ENCODE measurements at places on chromosomes 1 and 21. TPM values are rescaled to one million over a fixed set of nuclear protein-coding genes. Genes with fewer than 3 reads are reported as not detected.
A peak's percentile ranks its signal among the peaks of the same experiment; 100 is the strongest.

SLC16A4 gene
- 9.0 TPM for total RNA-seq

CNIH3 gene
- total RNA-seq = 0.36 TPM

BATF3 gene
- 4.0 TPM for total RNA-seq

RGS1 gene
- 57.3 TPM for total RNA-seq

KCNT2 gene
- 1.2 TPM for total RNA-seq

HRNR gene
- total RNA-seq = 0.06 TPM

GRCh38 chr1:94422115-94422820 is 4.1 kb downstream of the ABCD3 start:
- no peak for DNase-seq

DNA sequence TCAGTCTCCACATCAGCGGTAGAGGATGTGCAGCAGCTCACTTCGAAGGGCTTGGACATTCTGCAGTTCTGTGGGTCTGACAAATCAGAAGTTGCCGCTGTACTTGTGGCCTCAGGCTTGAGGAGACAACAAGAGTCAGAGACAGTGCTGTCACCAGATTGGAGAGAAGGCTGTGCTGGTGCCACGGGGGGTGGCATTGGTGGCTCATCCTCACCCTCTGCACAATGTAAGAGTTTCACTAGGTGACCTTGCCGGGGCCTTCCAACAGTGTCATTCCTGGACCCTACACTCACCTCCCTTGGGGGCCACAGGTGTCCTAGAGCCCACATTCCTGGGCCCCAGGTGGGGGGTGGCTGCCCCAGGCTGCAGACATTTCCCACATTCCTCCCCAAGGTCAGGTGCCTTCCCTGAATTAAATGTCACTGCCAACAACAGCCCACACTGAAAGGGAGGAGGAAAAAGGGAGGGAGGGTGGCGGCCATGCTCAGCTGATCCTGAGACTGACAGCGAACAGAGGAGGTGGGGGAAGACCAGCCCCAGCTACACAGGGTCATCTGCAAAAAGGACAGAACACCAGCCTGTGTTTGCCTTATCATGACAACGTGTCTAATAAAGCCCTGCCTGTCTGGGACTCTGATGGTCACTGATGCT is 46.4 kb downstream of the TMCC2 start:
- no peak for DNase-seq

DNA sequence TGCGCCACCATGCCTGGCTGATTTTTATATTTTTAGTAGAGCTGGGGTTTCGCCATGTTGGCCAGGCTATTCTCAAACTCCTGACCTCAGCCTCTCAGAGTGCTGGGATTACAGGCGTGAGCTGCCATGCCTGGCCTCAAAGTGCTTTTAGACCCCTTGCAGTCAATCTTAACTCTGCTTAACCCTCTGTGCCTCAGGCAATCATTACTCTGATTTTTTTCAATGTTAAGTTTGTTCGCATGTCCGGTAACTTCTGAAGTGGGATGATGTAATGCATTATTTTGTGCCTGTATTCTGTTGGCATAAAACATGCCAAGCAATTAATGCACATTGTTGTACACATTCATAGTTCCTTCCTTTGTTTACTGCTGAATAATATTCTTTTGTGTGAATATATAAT is 18.6 kb downstream of the SMG7 start:
- DNase-seq = no peak

GRCh38 chr1:1132956-1133750 is 17.3 kb upstream of the C1orf159 start:
- DNase-seq = no peak

- DNase-seq = no peak
Measured at GRCh38 chr1:21932127-21932526, 5.0 kb downstream of the HSPG2 start.

GRCh38 chr1:100152271-100152670 is 19.3 kb downstream of the TRMT13 start:
- DNase-seq = no peak

DNA sequence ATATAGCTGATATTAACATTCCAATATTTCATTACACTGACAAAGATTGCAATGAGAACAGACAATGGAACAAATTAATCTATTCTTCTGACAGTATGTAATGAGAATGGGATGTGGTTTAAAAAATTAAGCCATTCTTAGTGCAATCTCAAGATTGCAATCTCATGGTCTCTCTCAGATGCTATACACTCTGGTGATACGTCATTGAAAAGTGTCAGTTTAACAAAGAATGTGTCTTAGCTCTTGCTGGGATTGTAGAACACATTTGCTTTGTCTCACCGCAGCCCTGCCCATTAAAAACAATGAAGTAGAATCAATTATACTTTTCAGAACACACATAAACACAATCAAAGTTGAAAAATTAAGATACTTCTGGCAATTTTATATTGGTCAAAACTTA is 55.2 kb downstream of the LRRC53 start:
- DNase-seq = no peak

DNA sequence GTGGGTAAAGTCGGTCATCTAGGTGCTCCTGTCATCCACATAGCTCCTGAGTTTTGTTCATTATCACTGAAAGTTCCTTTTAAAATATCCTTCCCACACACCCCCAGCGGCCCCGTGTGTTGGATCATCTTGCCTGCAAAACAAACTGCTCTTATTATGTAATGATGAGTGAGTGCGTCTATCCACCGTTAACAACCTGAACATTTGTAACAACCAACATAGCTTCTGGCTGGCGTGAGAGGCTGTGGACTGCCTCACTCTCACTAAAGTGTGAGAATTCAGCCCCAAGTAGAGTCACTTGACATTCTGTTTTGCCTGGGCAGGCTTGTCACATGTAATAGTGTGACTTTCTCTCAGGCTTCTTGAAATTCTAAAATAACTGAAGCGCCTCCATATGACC is 14.5 kb upstream of the KCNA2 start:
- no peak for DNase-seq

DNA sequence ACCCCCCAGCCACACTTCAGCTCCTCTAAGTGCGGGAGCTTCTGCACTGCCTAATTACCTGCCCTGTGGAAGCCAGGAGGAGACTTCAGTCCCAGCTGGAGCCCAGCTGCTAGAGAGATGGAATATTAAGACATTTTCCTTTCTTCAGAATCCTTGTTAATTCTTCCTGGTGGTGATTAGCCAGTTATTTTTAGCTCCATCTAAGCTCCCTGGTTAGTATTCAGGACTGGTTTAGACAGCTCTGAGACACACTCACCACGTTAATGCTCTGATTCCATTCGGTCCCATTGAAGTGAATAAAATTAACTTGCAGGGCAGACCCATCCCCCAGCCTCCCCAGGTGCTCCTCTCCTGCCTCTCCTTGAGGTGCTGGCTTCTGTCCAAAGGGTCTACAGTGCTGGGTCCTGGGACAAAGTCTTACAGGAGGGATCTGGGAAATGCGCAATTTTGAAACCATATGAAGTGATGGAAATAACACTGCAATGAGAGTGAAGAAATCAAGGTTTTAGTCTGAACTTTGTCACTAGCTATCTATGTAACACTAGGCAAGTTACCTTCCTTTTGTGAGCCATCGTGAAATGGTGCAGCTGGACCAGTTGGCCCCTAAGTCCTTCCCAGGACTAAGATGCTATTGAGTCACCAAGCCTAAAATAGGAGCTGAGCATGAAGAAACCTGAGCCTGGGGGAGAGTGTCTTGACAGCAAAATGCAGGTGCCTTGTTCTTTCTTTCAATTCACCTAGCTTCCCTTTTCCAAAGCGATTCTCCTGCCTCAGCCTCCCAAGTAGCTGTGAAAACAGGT is 117.4 kb upstream of the ATP1A1 start:
- no peak for DNase-seq

GRCh38 chr21:31893851-31894415 is 21.1 kb downstream of the HUNK start:
- no peak for DNase-seq

GRCh38 chr1:172429331-172430127 is 9.0 kb downstream of the C1orf105 start:
- DNase-seq = peak; percentile 55

GRCh38 chr1:94713472-94714141 is 106.5 kb upstream of the SLC44A3 start:
- peak; percentile 37 for DNase-seq

GRCh38 chr1:8571200-8571984 is 246.0 kb downstream of the RERE start:
- DNase-seq = peak; percentile 36

GRCh38 chr1:35524106-35524505 is 33.1 kb downstream of the KIAA0319L start:
- peak; percentile 17 for DNase-seq

DNA sequence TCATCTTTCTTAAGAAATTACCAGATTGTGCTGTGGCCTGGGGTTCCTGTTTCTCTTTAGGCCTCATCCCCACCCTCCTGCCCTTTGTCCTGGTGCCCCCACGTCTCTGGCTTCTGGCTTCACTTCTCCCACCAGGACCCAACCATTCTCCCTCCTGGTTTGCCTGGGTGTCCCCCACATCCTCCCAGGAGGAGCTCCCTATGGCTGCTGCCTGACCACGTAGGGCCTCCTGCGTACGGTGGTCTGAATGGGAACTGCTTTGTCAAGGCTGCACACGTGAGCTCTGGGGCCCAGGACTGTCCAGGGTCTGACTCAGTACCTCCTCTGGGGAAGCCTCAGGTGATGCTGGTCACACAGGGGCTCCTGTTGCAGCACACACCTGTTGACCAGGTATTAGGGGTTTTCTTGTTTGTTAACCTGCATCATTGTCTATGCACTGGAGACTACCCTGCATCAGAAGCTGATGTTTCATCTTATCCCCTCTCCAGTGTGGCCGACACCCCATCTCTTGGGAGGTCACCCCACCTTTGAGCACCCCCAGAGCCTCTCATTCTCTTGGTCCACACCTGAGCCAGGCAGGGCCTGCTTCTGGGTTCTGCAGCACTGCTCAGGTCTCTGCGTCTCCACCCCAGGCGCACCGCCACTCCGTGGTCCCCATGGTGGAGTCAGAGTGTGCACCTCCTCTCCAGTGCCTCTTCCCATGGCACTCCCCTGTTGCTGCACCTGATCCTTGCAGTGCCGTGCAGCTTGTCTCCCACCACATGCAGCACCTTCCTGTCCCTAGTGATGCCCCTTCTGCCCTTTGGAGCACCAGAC is 65.8 kb downstream of the S100B start:
- DNase-seq = no peak

DNA sequence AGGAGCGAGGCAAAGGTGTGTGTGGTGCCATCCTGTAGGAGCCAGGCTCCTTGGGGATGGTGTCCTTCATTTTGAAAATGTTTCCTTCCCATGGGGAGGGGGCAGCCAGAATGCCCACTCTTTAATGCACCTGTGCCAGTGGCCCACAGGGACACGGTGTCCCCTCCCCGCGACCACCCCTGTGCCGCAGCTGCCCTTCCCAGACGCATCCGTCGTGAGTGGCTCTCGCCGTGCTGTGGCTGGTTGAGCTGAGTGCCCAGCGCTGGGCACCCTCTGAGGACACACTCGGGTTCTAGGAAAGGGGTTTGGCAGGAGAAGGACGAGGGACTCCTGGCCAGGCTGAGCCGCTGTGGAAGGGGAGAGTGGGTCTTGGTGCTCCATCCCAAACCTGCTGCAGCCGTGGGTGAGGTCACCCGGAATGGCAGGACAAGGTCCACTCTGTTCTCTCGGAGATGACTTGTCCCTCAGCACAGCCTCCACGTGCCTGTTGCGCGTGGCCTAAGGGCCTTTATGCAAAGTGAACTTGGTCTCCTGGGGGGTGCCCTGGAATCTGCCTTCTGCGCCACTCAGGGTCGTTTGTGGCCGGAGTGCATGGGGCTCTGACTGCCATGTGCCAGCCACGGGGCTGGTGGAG is 74.3 kb downstream of the SKI start:
- DNase-seq = no peak

- no peak for DNase-seq
Measured at GRCh38 chr1:62222321-62222720, 27.7 kb downstream of the L1TD1 start.

- no peak for DNase-seq
Measured at GRCh38 chr1:240599299-240599698, 12.7 kb downstream of the GREM2 start.

- DNase-seq = no peak
Measured at GRCh38 chr1:183600136-183600535, 9.9 kb upstream of the NCF2 start.

DNA sequence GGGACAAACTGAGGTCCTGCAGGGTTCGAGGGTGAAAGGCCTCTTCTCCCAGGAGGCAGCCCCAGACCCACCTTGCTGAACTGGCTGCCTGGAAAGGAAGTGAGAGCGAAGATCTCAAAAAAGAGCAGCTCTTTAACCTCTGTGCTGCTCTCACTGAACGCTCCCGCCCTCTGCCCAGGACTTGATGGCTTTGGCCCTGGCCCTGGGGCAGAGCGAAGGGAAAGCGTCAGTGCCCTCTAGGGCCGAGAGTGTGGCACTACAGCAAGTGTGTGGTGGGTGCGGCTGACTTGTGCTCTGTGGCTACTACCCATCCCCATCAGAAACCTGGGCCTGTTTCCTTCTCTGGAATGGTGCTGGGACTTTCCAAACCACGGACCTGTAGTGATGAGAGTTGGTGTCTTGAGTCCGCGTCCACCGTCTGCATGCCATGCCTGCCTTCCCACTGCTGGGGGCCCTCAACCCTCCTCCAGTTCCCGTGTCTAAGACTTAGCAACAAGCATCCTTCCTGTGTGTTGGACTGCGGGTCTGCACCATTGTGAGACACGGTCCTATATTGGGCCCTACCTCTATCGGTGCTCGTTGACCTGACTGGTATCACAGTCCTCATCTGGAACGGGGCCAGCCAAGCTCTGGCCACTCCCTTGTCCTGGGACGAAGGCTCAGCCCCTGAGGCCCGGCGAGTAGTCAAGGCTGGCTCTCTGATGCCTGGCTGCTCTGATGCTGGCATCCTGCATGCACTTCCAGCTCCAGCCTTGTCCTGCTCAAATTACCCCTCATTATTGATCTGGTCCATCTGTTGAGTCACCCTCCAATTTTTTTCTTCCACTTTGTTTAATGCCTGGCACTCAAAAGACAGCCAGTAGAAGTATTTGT is 180.3 kb downstream of the DISC1 start:
- no peak for DNase-seq

DNA sequence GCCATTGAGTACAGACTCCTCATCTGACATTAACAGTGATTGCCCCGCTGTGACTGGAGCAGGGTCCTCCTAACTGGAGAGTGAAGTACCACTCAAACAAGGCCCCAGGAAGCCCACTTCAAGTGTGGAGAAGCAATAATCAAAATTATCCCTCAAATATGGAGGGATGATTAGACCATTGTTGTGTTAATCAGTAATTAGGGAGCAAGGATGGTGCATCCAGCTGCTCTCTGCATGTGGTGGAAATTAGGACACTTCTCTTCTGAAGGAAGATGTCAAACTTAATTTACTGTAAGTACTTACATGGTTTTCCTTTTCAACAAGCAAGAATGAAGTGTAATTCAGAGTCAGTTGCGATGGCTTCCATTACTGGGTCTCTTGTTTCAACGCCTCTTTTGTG is 3.4 kb upstream of the ZP4 start:
- DNase-seq = no peak

DNA sequence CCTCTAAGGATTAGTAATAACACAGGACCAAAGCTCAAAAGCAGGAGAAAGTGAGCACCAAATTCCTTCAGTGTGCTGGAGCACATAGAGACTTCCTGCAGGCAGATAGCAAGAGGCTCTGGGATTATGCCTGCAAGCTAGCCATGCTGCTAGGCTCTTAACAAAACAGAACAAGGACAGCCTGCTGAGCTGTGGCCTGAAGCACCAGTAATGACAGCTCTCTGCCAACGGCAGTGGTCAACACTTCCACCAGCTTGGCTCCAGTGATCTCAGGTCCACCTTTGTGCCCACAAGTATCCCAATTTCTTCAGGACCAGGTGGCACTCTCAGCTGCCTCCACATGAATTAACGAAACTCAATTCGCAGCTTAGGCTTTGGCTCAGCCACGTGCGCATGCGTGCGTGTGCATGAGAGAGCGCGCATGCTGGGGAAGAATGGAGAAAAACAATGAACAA is 64.2 kb downstream of the SLC45A1 start:
- DNase-seq = no peak

Data from prostate gland (tissue), 2 donors.